NCI-H187 treated with DMSO at 0.1 percent for 48 hours (cell line): ENCODE measurements at places on chromosomes 6 and 20.

DNA sequence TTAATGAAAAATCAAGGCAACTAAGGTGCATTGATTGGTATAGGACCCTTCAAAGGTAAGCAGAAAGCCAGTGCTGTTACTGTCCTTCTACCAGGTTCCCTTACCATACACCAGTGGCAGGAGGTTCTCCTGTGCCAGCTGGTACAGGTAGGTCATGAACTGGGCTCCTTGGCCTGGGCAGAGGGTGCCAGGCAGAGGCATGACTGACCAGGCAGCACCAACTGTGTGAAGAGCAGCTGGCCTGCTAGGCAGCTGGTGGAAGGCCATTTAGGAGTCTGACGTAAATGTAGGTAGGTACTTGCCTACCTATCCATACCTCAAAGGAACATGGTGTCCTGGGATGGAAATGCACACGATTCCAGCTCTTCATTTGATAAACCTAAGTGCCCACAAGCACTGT lies 23.3 kb downstream of the PCNA start:
- no peak for DNase-seq

DNA sequence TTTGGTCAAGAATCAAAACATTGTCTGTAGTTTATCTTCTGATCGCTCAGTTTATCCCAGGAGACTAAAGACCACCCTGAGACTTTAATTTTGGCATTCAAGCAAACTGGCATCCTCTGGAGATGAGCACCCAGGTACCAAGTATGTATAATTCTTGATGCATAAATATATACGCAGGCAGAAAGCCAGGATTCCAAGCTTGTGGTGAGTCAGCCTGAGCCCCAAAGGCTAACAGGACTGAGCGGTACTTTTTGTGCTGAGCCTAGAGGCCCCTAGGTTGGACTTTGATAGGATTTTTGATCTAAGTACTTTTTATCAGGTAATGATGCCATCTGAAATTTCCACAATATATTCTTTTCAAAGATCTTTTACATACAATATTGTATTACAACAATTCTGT lies 301.3 kb downstream of the TFAP2B start:
- no peak for DNase-seq

DNA sequence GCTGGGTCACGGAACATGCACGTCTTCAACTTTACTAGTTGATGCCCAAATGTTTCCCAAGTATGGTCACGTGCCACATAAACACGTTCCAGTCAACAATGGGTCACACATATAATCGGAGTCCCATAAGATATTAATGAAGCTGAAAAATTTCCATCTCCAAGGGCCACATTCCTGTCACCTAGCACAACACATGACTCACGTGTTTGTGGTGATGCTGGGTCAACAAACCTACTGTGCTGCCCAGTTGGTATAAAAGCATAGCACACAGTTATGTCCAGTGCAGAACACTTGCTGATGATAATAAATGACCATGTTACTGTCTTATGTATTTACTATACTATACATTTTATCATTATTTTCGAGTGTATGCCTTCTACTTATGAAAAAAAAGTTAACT lies 68.0 kb upstream of the INSM1 start:
- DNase-seq, result no peak

DNA sequence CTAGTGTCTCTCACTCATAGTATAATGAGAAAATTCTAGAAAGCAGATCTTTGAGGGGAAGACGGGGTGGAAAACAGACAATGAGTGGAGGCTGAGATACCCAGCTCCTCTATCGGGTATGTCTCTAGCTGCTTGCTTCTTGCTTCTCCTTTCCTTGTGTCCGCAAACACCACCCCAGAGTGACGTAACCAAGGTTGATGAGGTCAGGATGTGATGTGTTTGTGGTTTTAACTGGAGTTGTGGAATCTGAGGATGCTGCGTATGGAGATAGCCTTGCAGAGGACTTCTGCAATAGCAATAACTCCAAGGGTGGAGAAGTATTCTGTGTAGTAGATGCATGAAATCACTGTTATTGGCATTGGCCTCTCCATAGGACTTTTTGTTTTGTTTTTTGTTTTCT lies 132.7 kb upstream of the IFNGR1 start:
- no peak for DNase-seq

DNA sequence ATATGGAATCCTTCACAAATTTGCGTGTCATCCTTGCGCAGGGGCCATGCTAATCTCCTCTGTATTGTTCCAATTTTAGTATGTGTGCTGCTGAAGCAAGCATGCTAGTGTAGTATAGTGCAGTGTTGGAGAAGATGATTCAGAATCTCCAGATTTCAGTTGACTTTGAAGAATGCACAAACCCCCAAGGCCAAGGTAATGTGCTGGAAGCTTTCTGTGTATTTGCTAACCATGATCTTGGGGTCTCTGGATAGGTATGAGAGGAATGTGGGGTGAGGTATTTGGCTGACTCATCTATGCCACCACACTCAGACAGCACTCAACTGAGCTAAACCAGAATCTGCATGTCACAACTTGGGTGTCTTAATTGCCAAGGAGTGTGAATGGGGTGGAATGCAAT lies 42.6 kb upstream of the DEK start:
- DNase-seq, result no peak

DNA sequence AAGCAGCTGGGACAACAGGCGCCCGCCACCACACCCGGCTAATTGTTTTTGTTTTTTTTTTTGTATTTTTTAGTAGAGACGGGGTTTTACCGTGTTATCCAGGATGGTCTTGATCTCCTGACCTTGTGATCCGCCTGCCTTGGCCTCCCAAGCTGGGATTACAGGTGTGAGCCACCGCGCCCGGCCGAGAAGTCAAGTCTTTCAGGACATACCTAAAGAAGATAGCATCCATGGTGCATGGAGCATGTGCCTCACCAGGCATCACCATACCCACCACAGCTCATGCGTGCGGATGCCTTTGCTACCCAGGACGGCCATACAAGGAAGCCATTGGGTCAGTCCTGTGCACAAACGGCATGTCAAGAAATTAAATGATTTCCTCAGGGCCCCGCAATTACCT lies 60.8 kb downstream of the DACT2 start:
- no peak for DNase-seq

GRCh38 chr20:17782768-17783167 lies 83.0 kb downstream of the BANF2 start:
- no peak for DNase-seq

GRCh38 chr6:135990439-135990838 lies 138.9 kb downstream of the PDE7B start:
- DNase-seq, result no peak

DNA sequence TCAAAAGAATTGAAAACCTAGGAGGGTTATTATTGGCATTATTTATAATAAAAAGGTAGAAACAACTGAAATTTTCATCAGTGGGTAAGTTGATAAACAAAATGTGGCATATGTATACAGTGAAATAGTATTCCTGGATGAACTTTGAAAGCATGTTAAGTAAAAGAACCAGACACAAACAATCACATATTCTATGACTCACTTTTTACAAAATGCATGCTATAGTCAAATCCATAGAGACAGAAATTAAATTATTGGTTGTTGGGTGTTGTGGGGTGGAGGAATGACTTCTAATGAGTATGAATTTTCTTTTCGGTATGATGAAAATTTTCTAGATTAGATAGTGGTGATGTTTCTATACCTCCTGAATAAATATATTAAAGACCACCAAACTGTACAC lies 94.6 kb downstream of the LRRC1 start:
- DNase-seq, result no peak

DNA sequence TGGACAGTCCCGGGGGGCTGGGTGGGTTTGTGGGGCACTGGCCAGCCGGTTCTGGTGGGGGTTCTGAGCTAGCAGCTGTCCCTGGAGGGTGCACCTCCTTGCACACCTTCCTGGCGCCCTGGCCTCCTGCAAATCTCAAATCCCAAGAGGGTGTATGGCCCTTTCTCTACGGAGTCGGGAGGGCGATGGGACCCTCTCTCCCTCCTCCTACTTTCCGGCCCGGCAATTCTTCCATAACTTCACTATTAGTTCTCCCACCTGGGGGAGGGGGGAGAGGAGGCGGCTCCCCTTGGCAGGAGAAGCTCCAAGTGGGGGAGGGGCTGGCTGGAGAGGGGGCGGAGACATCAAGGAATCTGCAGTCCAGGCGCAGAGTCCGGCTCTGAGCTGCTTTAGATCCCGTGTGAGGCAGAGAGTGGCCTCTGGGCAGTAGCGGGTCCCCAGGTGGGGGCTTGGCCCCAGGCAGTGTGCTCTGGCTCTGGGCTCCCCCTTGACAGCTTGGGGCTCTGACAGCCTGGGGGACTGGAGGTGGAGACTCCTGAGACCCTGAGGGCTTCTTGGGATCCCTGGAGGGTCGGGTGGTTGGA lies 1.4 kb upstream of the LAMA5 start:
- DNase-seq, result no peak

DNA sequence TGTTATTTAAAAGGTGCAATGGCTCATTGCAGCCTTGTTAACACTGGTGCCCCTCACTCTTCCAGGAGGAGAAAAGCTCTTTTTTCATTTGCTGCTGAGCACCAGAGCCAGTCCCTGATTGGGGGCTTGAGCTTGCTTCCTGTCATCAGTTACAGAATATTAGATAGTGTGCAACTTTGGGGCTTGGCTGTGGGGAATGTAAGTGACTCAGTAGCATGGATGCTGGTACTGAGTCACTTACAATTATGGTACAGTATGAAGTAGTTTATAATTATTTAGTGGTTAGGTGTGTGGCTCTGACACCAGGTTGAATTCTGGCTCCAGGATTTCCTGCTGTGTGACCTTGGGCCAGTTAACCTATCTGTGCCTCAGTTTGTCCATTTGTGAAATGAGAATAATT lies 37.6 kb downstream of the ANKS1A start:
- DNase-seq, result no peak

DNA sequence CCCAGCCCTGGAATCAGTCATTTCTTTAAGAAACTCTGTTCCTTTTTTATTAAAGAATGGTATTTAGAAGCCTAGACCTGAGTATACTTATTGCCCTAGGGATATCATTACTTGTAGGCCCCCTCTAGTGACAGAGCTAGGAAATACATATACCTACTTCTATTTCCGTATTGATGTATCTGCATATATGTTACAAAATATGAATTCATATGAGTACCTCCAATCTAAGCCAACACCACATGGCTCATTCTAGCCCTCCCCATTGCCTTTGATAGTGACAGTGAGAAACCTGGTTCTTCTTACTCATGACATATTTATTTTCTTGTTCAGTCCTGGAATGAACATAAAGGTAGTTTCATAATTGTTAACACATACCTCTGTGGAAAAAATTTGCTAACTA lies 137.2 kb downstream of the FARS2 start:
- no peak for DNase-seq

DNA sequence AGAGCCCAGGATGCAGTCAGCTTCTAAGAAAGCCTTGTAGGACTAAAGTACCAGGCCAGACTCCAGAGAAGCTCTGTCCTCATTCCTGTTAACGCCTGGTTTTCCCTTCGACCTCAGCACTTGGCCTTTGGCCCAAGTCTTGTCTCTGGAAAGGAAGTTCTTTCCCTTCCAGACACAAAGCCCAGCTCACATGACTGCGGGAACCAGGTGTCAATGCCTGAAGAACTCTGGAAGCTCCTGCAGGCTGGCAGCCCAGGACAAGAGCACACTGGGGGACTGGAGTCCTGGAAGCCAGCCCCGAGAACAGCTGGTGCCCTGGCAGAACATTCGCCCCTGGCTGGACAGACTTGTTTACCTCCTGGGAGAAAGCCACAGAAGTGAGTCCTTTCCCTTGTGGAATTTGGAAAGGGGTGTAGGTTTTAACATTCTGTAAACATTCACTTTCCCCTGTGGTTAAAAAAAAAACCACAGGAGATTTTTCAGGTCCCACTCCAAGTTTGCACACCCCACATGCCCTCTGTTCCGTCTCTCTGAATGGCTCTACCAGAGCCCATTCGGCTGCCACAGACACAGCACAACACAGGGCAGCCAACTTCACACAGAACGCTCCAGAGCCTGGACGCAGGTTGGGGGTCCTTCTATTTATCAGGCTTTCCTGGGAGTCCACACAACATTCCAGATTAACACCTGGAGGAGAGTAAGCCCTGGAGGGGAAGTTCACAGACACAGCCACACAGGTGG lies 18.1 kb downstream of the ACSS1 start:
- no peak for DNase-seq
